ENCODE measurements at places on chromosomes 16 and 17.

GRCh38 chr16:66007717-66008116, 358.8 kb upstream of the CDH5 start:
- DNase-seq: no peak

GRCh38 chr16:88711750-88712340, 5.5 kb downstream of the CTU2 start:
- DNase-seq: no peak

- no peak for DNase-seq
Measured at GRCh38 chr17:76124582-76125390, 16.3 kb downstream of the FOXJ1 start.

DNA sequence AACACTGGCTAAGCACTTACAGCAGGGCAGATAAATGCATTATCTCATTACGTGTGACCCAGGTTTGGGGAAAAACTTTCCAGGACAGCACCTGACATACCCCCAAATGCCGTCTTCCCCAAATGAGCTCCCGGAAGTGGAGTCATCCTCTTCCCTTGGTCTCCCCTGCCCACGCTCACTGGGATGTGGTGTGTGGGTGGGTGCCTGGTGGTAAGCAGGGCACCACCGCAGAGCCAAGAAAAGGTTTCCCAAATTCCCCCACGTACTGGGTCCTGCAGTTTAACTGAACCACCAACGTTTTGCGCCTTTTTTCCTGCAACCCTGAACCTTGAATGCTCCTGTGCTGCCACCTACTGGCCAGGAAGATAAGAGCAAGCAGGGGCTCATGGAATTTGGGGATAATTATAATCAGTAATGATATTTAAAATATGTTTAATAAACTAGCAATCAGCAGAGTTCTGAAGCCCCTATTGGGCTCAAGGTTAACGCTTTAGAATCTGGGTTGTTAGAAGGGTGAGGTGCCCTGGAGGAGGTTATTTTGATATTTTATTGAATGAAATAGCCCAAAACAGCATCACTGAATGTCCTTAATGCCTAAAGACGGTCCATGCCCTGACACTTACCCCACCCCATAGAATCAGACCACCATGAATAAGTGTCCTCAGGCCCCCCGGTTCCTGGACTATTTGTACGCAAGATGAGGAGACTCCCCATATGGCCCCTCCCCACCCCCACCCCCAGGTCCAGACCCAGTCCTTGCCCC, 8.0 kb downstream of the SPPL2C start:
- DNase-seq: no peak

- no peak for DNase-seq
Measured at GRCh38 chr16:69932228-69932627, 18.9 kb upstream of the CLEC18A start.

GRCh38 chr17:33560165-33560564, 267.1 kb upstream of the ASIC2 start:
- no peak for DNase-seq

DNA sequence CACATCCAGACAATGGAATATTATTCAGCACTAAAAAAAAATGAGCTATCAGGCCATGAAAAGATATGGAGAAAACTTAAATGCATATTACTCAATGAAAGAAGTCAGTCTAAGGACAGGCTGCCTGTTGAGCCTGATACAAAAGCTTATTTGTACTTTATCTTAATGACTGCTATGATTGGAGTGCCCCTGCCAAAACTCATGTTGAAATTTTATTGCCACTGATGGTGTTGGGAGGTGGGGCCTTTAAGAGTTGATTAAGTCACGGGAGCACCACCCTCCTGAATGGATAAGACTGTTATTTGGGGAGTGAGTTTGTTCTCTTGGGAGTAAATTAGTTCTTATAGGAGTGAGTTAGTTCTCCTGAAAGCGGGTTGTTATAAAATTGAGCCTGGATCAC, 9.9 kb downstream of the C17orf67 start:
- no peak for DNase-seq

- DNase-seq: no peak
Measured at GRCh38 chr17:42079541-42079940, 18.7 kb downstream of the ZNF385C start.

- DNase-seq: no peak
Measured at GRCh38 chr17:73091770-73092522, 542 bp downstream of the SLC39A11 start.

DNA sequence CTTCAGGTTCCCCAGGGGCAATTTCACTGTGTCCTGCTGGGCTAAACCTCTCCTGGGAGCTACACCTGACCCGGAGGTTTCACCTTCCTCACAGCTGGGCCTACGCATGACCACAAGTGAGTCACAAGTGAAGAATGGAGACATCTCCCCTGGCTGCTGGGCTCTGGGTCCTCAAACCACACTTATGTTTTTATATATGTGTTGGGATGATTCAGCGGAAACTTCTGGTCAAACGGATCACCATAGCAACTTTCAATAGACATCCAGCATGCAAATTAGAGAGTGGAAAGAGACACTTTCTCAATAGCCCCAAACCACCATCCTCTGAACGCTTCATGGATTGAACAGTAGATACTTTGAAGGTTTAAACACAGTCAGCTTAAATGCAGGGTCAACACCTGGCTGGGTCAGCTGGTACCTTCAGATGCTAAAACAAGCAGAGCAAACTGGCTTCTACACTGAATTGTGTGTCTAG, 28.0 kb upstream of the MAF start:
- DNase-seq: no peak

DNA sequence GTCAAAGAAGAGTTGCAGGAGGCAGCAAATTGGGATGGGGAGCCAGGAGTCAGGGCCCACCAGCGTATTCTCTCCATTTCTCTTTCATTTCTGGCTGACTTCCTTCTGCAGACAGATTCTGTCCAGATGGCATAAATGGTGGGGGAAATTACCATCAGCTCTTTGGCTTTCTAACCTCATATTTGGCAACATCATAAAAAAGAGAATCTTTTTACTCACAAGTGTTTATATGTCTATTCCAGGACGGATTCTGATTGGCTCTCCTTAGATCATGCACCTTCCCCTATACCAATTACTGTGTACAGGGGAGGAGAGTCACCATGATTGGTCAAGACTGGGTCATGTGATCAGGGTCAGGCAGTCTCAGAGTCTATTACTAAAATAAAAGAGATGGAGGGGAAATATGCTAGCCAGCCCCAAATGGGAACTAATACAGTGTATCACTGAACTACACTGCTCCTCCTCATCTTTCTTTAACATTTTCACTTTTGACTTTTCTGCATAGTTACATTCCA, 537.1 kb upstream of the EEF2KMT start:
- DNase-seq: no peak

DNA sequence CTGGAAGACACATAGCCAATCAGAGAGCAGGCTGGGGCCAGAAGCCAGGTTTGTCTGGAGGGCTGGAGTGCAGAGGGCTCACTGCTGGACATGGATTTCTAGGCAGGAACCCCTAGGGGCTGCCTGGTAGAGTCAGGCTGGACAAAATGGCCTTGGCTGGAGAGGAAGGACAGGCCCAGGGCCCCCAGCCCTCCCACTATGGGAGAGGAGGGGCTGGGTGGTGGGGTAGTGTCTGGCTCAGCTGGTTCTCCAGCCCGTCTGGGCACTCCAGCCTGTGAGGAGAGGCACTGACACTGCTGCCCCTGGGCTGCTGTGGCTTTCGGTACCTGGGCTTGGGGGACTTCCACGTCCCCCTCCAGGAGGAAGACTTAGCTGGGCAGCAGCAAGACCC, 21.7 kb upstream of the DOK4 start:
- DNase-seq: no peak

GRCh38 chr16:12672986-12673385, 130.7 kb downstream of the CPPED1 start:
- DNase-seq: no peak

DNA sequence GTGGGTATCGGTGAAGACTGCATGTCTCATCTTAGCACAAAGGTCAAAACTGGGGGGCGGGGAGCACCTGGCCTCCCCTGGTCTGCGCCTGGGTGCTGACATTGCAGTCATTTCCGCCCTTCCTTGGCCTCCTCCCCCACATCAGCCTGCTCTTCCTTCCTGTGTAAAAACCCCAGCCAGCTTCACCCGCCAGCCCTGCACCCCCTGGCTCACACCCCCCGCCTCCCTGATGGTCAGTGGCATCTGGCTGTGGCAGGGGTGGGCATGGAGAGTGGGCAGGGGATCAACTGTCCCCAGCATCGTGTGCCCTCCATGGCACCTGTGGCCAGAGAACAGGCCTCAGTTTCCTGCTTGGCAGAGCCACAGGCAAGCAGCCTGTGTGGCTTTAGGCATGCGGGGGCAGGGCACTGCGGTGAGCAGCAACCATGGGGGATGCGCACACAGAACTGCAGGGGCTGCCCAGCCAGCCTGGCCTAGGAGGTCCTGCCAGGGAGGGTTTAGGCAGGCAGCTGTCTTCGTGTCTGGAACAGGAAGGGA, 26.5 kb upstream of the LASP1NB start:
- no peak for DNase-seq

DNA sequence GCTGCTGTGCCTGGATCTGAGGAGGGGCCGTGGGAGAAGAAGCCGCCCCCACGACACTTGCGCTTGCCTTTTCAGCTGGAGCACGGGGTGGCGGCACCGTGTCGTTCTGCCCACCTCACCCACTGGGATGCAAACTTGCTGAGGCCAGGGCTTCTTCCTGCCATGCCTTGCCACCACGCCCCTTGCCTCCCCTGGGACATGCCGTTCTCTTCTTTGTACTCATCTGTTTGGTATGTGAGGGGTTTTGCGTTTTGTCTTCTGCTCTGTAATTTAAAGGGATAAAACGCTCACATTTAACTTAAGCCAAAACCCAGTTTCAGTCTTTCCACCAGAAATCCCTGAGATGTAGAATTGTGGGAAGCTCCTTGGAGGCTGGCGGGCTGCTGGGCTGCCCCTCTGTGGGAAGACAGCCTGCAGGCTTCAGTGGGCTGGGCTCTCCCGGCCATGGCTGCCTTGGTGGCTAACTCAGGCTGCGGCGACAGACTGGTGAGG, 180.2 kb downstream of the RPTOR start:
- no peak for DNase-seq

- no peak for DNase-seq
Measured at GRCh38 chr16:76226011-76226410, 51.2 kb upstream of the CNTNAP4 start.

DNA sequence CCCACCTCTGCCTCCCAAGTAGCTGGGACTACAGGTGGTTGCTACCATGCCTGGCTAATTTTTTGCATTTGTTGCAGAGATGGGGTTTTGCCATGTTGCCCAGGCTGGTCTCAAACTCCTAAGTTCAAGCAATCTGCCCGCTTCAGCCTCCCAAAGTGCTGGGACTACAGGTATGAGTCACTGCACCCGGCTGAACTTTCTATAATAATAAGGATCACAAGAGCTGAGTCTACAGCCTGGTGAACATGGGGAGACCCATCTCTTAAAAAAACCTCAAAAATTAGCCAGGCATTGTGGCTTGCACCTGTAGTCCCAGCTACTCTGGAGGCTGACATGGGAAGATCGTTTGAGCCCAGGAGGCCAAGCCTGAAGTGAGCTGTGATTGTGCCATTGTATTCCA, 53.5 kb downstream of the WDR59 start:
- DNase-seq: no peak

DNA sequence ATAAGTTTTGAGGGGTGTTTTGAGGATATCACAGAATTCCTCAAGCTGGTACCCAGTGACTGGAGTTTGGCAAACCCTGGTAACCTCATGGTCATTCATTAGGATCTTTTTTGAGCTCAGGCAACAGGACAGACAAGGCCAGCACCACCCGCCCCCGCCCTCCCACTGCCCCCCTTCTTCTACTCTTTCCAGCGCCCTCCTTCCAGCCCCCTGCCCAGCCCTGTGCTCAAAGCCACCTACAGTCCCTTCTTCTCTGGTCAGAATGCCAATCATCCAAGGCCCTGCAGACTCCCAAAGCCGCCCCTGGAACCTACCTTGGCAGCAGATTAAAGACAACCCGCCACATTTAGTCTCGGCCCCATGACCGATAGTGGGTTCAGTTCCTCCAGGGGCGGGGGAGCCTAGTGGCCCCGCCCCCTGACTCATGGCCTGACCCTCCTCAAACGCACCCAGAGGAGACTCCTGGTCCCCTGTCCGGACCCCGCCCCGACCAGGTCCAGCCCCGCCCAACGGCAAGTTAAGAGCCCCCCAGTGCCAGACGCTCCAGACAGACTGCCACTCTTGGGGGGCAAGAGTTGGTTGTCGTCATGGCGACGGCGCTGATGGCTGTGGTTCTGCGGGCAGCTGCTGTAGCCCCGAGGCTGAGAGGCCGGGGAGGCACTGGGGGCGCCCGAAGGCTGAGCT, at the start of gene NAGS:
NAGS (plus strand) TSS at position 546 of the 684 bp plus-strand sequence; CDS start at position 588, 42 bp downstream.
- no peak for DNase-seq

- DNase-seq: no peak
Measured at GRCh38 chr17:72022328-72023275, 98.2 kb upstream of the SOX9 start.

GRCh38 chr17:5536866-5537650, 47.3 kb downstream of the NLRP1 start:
- DNase-seq: no peak

- no peak for DNase-seq
Measured at GRCh38 chr17:57341611-57342540, 85.6 kb downstream of the MSI2 start.

GRCh38 chr16:10806698-10807097, 11.9 kb downstream of the TVP23A start:
- no peak for DNase-seq

DNA sequence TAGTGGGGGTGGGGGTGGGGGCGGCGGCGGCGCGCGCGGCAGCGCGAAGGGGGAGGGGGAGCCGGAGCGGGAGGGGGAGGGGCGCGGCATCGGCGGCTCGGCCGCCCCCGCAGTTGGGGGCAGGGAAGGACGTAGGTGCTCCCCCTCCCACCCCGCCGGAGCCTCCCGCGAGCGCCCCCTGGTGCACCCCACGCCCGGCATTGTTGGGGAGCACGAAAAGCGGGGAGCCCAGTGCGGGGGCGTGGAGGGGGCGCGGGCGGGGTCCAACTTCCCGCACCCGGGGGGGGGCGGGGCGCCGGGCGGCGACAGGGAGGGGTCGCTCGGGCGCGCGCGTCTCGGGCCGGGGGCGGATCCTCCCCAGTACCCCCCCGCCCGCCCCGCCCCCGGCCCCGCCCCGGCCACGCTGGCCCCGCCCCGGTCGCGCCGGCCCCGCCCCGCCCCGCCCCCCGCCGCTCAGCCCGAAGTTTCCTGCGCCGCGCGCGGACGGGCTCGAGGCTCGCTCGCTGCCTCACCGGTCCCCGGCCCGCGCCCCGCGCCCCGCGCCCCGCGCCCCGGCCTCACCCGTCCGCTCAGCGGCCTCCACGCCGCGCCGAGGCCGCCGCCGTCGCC, at the start of gene CACNA1H:
CACNA1H (plus strand) TSS at position 456 of the 609 bp plus-strand sequence. CDS start 632 bp downstream, outside the sequence.
- DNase-seq: no peak

- no peak for DNase-seq
Measured at GRCh38 chr16:62755938-62756337, 719.7 kb upstream of the CDH8 start.

- DNase-seq: no peak
Measured at GRCh38 chr17:38732376-38733281, 2.5 kb downstream of the CISD3 start.

DNA sequence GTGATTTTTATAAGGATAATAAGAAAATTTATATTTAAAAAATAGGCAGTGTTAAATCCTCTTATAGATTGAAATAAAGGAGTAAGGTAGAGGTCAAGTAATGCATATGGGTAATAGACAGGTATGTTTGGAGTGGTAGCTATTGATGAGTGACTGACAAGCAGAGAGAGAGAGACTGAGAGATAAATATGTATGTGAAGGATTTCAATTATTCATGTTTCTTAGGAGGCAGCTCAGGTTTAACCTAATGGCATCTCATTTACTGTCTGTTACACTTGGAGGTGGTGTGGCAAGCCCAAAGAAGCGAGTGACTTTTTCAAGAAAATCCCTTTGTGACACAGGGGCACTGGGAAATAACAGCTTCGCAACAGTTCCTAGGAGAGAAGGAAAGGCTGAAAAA, 120.2 kb downstream of the KIF2B start:
- no peak for DNase-seq

- no peak for DNase-seq
Measured at GRCh38 chr16:1645914-1646525, 32.1 kb upstream of the JPT2 start.

Data from cortex of kidney (tissue), 1 donor.